ENCODE measurements at places on chromosomes 7 and 10.

GRCh38 chr10:100022403-100022802 is 12.7 kb upstream of the DNMBP start:
- no peak for DNase-seq

DNA sequence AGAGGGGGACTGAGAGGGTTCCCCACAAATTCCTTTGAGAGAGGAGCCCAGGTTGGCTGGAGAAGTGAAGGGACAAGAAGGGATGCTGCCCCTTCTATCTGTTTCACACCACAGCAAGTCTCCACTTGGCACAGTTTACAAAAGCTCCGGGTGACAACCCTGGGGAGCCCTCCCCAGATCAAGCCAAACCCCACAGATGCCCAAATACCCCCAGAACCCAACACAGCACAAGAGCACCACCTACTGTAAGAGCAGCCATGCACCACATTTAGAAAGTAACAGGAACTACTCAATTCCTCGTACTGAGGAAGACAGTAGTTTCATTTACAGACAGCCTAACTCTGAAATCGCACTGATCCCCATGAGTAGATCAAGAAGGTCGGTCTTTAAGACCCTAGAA is 67.8 kb upstream of the ATP6V0A4 start:
- DNase-seq, result peak; percentile 40

DNA sequence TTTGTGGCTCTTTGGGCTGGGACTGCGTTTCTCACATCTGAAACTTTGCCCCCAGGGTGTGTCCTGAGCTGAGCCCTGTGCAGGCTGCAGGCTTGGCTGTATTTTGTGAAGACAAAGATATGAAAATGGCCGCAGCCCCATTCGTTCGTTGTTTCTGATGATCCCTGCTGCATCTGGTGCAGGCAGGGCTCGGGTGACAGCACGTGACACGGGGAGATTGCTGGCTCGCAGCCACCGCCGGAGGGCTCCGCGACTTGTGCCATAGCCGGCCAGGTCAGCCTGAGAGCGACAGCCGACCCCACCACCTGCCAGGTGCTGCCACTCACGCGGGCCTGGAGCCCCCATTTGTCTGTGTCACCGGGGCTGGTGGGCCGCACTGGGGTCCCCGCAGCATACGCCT is 81.3 kb downstream of the ZRANB1 start:
- no peak for DNase-seq

DNA sequence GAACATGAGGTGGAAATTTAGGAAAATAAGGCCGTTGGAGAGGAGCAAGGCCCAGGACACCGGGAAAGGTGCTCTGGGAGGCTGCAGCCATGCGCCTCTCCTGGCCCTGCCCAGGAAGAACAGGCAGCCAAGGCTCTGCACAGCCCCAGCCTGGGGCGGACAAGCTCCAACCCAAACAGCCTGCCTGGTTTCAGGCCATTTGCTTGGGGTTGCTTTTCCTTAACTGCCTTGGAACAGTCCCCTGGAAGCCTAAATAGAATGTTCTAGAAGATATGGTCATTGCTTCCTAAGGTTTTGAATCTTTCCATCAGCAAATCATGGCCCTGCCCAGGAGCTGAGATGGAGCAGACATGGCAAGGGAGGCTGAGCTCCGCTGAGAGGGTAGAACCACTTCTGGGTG is 11.0 kb downstream of the VSTM4 start:
- DNase-seq, result no peak

- DNase-seq, result no peak
Measured at GRCh38 chr10:47041396-47042198, 130.4 kb downstream of the PTPN20 start.

DNA sequence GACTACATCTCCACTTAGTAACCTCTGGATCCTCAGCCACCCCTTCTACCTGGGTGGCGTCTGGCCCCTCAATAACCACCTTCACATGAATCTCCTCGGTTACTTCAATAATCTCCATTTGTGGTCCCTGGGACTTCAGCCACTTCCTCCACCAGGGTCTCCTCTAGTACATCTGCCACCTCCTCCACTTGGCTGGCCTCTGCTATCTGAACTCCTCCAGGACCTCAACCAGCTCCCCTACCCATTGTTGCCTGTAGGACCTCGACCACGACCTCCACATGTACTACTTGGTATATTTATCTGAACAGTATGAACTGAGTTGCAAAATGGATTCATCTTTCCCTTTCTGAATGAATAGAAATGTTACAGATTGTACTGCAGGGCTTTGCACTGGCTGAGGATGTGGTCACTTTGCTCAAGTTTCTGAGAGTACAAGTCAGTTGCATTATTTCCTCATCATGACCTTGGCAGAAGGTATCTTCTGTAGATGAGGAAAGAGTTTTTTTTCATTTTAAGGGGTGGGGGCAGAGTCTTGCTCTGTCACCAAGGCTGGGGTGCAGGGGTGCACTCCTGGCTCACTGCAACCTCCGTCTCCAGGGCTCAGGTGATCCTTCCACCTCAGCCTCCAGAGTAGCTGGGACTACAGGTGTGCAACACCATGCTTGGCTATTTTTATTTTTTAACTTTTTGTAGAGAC is 36.0 kb downstream of the MAT1A start:
- DNase-seq, result no peak

DNA sequence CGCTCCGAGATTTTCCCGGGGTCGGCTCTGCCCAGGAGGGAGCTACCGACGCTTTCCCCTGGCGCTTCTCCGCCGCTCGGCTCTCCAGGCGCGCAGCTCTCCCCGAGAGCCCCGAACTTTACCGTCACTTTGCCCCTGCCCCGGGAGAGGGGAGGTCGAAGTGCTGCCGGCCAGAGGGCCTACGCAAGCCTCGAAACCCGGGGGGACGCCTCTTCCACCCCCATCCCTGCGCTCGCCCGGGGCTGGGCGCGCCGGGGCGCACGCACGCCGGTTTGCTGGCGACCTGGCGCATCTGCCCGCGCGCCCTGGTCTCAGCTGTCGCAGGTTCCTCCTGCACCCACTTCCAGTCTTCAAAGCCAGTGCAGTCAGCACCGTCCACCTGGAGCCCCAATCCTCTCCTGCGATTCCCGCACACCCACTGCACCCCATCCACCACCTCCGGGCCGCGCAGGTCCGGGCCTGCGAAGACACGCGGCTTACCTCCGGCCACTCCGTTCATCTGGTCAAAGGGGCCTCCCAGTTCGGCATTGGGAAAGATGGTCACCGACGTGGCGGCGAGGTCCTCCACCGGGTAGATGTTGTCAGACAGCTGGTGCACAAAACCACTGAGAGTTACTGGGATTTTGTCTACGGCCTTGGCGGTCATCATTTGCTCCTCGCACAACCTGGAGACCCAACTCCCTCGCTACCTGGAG is 638 bp downstream of the EGR2 start:
- DNase-seq, result no peak

GRCh38 chr7:137135654-137136350 is 207.7 kb downstream of the PTN start:
- DNase-seq, result no peak

- DNase-seq, result no peak
Measured at GRCh38 chr10:4136121-4136520, 351.1 kb upstream of the KLF6 start.

DNA sequence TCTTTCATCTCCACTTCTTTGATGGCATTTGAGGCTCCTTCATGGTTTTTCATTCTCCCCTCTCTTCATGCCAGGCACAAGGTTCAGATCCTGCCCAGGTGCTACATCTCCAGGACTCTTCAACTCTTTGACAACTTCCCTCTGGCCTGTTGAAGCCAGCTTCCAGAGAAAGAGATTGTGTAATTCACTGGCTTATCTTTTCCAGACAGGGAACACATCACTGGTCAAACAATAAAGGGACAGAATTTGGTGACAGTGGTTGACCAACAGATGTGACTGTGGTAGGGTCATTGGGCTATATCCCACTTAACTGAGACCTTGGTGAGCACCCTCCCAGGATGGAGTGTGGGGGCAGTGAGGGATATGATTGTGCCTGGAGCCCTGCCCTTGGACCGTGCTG is 111.4 kb upstream of the AGK start:
- no peak for DNase-seq

GRCh38 chr10:68604441-68604840 is 44.3 kb downstream of the TET1 start:
- no peak for DNase-seq

GRCh38 chr10:128025437-128025836 is 100.8 kb downstream of the MKI67 start:
- no peak for DNase-seq

- no peak for DNase-seq
Measured at GRCh38 chr7:69937097-69937496, 338.8 kb downstream of the AUTS2 start.

DNA sequence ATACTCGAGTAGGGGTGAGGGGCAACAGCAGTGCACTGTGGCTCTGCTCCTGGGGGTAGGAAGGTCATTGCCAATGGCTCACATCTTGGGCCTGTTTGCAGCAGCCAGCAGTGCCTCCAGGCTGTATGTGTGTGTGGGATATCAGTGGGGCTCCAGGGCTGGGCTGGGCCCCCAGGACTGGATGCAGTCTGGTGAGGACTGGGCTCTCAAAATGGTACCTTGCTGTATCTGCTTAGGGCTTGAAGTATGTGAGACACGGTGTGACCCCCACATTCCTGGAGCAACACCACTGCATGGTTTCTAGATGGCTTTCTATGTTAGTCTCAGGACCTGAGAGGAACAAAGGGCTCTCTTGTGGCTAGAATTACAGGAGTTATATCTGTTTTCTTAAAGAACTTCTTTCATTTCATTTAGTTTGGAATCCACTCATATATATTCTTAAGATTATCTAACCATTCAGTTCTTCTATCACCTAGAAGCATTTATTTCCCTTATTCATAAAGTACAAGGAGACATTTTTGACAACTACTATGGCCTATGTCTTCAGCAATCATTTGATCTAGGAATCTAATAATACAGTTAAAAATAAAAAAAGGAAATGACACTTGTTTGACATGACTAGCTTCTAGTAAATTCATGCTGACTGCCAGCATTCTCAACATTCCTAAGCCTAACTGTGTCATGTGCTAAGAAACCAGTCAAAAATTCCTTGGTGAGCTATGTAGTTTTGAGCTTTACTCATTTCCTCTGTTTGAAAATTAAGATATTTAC is 443.2 kb upstream of the SEMA3A start:
- no peak for DNase-seq

DNA sequence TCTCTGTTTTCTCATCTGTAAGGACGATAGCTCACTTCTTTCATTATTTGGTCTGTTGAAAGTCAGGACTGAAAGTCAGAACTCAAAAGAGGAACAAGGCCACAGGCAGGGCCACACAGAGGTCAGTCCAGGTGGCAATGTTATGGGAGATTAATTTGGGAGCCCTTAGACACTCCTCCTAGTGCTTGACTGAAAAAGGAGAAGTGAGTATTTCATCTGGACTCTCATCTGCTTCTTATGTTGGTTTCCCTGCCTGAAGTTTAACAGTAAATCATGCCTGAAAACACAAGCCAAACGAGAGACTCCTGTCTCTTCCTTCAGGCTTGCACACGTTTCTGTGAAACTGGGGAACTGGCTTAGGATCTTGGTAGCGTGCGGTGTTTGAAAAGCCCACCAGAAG is 248.5 kb downstream of the BUB3 start:
- DNase-seq, result no peak

- DNase-seq, result no peak
Measured at GRCh38 chr10:114070710-114071109, 27.0 kb downstream of the ADRB1 start.

GRCh38 chr7:121103579-121103978 is 115.1 kb downstream of the CPED1 start:
- DNase-seq, result no peak

DNA sequence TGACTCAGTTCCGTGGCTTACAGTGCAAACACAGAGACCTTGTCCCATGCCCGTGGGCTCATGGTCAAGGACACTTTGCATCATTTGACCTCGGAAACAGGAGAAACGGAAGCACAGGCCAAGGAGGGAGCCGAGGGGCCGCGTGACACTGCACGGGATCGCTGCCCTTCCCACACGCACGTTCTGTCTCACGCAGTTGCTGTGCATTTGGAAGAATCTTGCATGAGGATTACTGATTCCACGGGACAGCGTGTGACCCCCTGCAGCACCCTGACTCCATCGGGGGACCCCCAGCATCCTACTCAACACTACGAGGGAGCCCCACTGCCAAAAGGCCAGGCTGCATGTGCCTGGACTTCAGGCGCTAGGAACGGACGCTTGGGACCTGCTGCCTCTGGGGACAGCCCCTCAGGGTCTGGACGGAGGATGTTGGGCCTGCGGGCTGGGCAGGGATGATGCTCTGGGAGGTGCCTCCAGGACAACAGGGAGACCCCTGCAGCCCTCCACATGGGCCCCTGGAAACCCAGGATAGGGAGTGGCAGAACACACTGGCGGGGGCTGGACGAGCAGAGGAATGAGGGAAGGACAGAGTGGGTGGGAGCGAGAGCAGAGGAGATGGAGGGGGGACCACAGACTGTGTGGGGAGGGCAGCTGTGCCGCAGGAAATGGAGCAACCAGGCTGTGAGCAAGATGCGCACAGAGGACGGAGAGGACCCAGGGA is 222.2 kb downstream of the DNAJB6 start:
- no peak for DNase-seq

DNA sequence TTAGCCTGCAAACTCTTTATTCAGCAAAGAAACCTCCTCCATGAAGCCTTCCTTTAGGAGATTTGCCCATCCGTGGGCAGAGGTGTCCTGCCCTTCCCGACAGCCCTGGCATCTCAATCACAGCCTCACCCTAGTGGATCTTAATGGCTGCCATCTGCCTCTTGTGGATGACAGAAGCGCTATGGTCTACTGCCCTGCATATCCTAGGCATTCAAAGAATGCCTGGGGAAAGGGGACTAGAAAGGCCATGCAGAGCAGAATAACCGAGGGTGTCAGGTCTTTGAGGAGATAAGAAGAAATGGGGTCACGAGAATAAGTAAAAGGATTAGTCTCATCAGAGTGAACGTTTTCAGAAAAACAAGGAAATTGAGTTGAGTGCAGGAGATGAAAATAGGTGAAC is 57.7 kb upstream of the SPOCK2 start:
- DNase-seq, result no peak

GRCh38 chr7:96558093-96558492 is 151.6 kb downstream of the SEM1 start:
- no peak for DNase-seq

GRCh38 chr7:127618775-127619174 is 833 bp upstream of the PAX4 start:
- DNase-seq, result no peak

DNA sequence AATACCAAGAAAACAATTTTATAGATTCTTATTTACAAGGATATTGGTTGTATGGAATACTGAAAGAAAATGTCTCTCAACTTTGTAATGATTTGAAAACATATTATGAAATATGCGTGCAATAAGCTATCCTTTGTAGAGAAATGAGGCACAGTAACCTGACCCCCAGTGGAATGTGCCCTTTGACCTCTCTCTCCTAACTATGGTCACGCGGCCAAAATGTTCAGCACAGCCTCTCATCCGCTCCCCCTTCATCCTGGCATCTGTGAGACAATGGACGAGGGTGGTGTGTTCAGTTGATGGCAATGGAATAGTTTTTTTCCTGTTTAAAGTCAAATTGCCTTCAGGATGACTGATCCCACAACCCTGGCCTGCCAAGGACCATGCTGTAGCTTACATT is 13.3 kb downstream of the BEND7 start:
- DNase-seq, result no peak

- DNase-seq, result no peak
Measured at GRCh38 chr7:38309555-38309954, 36.1 kb upstream of the TARP start.

Measured in K562 (cell line).